ENCODE measurements at places on chromosomes 4 and X.

DNA sequence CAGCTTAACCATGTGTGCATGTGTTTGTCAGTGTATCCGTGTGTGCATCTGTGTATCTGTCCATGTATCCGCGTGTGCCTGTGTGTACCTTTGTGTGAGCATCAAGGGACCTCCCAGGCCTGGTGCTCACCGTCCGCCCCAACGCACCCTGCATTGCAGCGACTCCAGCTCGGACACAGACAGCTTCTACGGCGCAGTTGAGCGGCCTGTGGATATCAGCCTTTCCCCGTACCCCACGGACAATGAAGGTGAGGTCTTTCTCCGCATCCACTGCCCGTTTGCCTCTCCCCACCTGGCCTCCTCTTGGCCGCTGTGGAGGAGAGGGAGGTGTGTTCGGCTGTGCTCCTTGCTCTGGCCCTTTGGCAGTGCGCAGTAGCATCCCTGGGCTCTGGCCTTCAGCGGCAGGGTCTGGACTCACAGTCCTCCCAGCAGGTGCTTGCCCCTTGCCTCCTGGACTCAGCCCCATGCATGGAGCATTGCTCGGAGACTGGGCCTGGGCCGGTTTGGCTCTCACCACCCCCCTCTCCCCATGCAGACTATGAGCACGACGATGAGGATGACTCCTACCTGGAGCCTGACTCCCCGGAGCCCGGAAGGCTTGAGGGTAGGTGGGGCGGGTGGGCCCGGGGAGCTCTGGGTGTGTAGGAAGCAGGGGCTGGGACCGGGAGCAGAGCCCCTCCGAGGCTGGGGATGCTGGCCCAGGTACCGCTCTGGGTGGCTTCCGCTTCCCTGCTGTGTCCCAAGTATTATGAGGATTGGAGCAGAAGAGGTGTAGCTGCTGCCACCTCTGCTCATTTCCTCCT is 16.4 kb upstream of the ADD1 start:
- no peak for DNase-seq

- DNase-seq: no peak
Measured at GRCh38 chr4:114674080-114674479, 75.5 kb downstream of the UGT8 start.

DNA sequence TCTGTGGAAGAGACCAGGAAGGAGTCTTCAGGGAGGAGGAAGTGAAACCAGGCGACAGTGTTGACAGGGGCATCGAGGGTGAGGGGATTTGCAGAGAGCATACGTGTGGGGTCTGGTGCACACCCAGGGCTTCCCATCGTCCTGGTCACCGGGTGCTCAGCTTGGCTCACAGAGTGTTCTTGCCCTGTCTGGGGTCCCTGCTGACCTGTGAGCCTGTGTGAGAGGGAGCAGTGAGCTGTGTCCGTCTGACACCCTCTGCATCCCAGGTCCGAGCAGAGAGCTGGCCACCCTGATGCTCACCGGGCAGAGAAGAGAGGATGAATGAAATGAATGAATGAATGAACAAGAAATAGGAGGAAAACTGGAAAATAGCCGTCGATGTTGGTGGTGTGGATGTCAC is 46.5 kb downstream of the CPZ start:
- no peak for DNase-seq

- DNase-seq: peak; percentile 93
Measured at GRCh38 chr4:25233737-25234389, at the start of gene PI4K2B. PI4K2B (plus strand) TSS chr4:25234033; CDS start chr4:25234164, 131 bp downstream.

- DNase-seq: no peak
Measured at GRCh38 chrX:134622056-134622812, 36.0 kb downstream of the PLAC1 start.

GRCh38 chr4:77917075-77917474 is 54.4 kb downstream of the MRPL1 start:
- no peak for DNase-seq
